ENCODE measurements at places on chromosomes 11 and 22. TPM values are rescaled to one million over a fixed set of nuclear protein-coding genes. Genes with fewer than 3 reads are reported as not detected.

Gene SERPING1
- total RNA-seq = 31.7 TPM

- no peak for DNase-seq
These were observed 19.4 kb upstream of the SNX32 start for GRCh38 chr11:65814131-65814985.

DNA sequence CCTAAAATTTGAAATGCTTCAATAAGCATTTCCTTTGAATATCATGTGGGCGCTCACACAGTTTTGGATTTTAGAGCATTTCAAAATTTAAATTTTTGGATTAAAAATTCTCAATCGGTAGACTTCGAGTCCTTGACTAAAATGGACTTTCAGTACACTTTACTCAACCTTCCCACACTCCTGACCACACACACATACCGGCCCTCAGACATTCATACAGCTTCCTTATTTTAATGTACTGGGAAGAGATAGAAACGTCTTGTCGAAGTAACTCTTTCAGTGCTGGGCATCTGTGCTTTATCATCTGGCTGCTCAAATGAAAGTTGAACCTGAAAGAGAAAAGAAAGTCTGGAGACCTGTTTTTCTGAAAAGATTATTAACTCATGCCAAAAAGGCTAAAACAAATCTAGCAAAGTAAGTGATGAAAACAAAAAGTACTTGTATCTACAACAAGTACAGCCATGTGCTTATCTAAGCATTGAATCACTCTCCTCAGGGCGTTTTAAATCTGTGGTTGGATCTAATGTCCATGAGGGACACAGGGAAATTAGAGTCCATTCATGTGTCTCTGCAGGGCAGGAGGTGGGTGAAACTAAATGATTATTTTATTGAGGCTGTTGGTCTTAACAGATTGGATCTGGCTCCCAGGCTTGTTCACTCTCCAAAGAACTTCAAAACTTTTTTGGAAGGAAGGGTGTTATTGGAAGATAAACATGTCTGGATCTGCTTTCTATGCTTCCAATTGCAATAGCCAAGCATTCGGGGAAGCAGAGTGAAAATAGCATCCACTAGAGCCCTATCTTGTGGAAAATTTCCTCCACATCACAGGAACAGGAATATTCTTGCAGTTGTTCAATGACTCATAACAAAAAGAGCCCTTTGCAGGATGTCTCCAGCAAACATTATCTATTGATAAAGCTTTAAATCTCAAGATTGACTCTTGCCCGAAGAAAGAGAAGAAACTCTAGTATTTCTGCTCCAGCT is 47.0 kb downstream of the CARD18 start:
- no peak for DNase-seq

- no peak for DNase-seq
These were observed 810 bp downstream of the APOA1 start for GRCh38 chr11:116836632-116836991.

- DNase-seq = no peak
These were observed 288.0 kb downstream of the SBF2 start for GRCh38 chr11:10005955-10006525.

GRCh38 chr11:114876234-114876633 is 197.9 kb downstream of the NXPE2 start:
- DNase-seq = no peak

DNA sequence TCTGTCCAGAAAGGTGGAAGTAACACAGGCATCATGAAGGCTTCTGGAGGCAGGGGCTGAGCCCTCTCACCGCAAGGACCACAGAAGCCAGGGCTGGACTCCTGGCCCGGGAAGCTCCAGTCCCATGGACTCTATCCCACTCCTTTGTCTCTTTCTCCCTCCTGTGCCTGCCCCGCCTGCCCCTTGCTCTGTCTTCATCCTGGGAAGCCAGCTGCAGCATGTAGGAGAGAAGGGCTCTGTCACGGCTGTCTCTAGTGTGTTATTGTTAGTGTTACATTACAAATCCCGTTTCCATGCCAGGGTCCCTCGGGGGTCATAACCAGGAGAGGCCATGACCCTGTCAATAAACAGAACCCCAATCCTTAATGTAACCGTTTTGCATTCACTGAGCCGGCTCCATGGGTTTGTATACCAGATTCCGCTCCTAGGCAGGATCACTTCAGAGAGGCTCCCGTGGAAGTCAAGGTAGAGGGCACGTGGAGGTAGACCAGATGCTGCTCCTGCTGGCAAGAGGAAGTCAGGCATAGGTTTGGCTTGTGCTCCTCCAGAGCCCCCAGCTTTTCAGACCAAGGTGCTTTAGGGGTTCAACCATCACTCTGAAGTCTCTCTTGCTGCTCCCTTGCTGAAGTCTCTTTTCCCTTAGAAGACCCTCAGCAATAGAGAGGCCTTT is 293.2 kb downstream of the ETS1 start:
- no peak for DNase-seq

Gene HBB
- not detected for total RNA-seq

Gene ZBTB16
- 36.6 TPM for total RNA-seq

DNA sequence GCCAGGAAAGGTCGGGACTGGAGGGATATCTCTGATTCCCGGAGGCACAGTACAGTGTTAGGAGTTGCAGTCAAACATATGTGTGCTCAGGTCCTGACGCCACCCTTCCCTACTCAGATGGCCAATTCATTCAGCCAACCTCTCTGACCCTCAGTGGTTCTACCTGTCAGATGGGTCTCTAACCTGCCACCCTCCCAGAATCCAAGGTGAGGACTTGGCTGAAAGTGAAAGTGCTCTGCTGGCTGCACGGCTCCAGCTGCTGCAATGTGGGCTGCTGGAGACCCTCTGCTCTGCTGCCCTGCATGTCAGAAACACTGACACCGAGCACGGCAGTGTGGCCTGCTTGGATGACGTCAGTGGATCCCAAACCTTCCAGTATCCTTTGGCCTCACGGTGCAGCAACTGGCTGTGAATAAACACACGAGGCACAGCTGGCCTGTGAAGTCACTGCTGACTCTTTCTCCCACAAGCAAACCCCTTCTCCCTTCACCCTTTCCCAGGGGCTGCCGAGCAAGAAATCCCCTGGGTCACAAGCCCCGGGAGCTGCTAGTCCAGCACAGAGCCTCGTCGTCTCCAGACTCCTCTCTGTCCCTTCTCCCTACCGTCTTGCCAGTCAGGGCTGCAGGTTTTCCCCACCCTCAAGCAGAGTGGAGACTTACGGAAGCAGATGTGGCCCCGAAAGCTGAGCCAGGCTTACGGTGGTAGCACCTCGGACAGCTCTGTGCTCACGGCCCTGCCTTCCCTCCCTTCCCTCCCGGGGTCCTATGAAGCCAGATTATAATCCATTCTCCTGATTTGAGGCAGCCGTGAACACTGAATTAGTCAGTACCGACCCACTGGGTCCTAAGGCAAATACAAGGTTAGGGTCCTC is 24.3 kb downstream of the KIAA0930 start:
- no peak for DNase-seq

Gene CNGA4
- not detected for total RNA-seq

DNA sequence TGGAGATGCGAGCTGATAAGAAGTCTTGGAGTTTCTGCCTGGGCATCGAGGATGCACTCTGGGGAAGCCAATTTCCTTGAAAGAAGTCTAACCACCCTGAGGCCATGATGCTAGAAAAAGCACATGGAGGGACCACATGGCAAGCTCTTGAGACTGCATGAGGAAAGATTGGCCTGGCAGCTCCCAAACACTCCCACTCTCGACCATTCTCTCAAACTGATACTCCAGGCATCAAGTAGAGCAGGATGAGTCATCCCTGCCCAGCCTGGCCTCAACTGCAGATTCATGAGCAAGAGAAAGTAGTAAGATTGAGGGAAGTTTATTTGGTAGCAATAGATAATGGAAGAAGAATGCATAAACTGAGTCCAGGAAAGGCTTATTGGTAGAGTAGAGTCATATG is 194.3 kb downstream of the KIF18A start:
- DNase-seq = no peak
